ENCODE measurements at places on chromosomes 16 and 17.

GRCh38 chr16:2498531-2499253 lies 15.1 kb upstream of the ATP6V0C start:
- DNase-seq: no peak

DNA sequence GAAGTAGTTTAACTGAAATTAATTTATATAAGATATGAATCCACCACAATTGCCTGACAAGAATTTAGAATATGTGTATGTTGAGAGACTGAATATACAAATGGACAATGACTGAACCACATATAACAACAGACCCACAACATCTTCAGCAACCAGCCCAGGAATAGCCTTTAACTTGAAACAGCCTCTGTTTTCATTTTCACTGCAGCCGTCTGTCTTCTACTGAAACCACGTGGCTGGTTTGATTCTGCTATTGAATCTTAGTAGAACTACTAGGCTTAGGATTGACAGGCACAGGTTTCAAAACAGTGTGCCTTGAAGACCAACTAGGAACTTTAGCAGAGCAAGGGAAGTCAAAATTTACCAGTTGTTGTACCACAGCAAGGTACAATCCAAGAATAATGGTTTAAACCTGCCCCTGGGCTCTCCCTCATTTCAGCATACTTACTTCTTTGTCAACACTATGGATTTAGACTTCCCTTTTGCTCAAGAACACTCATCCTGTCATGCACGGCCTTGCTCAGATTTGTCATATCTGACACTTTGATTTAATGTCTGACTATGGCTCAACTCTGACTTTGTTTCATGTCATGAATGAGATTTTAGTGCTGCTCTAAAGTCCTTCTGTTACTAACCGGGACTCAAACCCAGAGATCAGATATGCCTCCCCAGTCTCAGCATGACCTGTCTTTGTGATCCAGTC lies 355.0 kb downstream of the KIF2B start:
- no peak for DNase-seq

GRCh38 chr17:7436556-7437368 lies 1.5 kb downstream of the TMEM102 start:
- peak; percentile 88 for DNase-seq

DNA sequence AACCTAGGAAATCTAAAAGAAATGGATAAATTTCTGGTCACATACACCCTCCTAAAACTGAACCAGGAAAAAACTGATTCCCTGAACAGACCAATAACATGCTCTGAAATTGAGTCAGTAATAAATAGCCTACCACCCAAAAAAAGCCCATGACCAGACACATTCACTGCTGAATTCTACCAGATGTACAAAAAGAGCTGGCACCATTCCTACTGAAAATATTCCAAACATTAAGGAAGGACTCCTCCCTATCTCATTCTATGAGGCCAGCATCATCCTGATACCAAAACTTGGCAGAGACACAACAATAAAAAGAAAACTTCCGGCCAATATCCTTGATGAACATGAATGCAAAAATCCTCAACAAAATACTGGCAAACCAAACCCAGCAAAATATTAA lies 52.9 kb downstream of the TTC19 start:
- DNase-seq: no peak

GRCh38 chr16:57601801-57602478 lies 26.5 kb upstream of the ADGRG1 start:
- DNase-seq: no peak

- DNase-seq: no peak
Measured at GRCh38 chr16:2038382-2039231, 9.0 kb downstream of the NTHL1 start.
